ENCODE measurements at places on chromosomes 12 and 14. TPM values are rescaled to one million over a fixed set of nuclear protein-coding genes. Genes with fewer than 3 reads are reported as not detected.
A peak's percentile ranks its signal among the peaks of the same experiment; 100 is the strongest.

Gene DBX2
- total RNA-seq, result not detected

Gene USP5
- total RNA-seq, result 108 TPM

DNA sequence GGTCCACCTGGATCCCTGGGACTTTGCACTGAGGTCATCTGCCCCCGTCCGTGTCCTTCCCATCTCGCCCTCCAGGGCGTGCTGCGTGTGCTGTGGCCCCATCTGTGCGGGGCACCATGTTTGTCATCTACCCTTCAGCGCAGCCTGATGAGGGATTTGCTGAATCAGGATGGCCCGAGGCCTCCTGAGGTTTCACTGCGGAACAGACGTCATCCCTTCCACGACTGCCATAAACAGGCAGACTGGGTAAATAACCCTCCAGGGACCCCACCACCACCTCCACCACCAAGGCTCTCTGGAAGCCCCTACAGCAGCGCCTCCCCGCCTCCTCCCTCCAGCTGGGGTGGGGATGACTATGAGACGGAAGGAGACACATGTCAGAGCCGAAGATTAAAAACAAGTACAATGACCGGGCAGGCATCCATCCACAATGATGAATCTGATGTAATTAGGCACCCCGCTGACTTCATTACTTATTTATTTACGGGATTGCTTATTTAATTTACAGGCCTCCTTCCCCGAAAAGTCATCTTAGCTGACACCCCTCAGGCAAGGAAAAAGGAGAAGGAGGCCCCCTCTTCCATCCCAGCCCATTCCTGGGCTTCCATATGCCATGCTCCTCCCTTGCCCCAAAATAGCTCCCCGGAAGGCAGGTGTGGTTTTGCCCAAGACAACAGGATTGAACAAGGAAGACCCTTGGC, 39.4 kb downstream of the NCOR2 start:
- no peak for DNase-seq

DNA sequence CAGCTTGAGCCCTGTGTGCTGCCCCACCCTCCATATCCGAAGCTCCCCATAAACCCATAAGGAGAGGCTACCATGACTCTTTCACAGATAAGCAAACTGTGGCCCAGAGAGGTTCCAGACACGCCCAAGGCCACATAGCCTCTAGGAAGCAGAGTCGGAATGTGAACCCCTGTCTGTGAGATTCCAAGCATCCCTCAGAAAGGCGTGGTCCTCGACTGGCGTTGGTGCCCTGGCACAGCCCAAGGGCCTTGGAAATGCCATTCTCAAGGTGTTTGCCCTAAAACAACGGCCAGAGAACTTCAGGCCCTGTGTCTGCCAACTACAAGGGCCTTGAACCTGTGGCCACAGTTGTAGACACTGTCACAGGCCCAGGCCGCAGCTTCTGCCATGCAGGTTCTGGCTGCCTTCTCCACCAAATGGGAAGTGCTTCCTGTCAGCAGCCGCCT, 8.5 kb upstream of the DIO3 start:
- DNase-seq, result no peak

GRCh38 chr14:90728951-90729350, 87.3 kb downstream of the TTC7B start:
- DNase-seq, result no peak

GRCh38 chr12:65640489-65640901, 183.8 kb upstream of the HMGA2 start:
- DNase-seq, result no peak

- DNase-seq, result no peak
Observed at GRCh38 chr12:92065639-92066038, 80.0 kb downstream of the BTG1 start.

DNA sequence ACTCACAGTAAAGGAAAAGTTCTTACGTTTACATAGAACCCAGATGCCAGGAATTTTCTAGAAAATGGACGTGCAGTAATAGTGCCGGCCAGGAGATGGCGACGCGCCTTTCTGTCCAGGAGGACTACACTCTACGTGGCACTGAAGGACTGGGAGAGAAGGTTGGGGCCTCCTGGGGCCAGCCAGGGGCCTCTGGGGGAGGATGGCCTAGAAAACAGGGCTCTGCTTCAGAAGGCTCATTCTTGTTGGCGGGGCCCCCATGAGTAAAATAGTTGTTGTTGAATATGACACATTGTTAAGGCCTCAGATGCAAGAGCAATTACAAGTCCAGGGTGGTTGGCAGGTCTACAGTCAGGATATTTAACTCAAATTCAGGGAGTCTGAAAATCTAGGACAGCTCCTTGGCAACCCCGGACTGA, 120.1 kb upstream of the MAX start:
- DNase-seq, result peak; percentile 68

All from activated CD8-positive, alpha-beta T cell treated with anti-CD3 and anti-CD28 coated beads, Interleukin-2, amount 10 ng/mL, durations not matched to agents 7 days and 5 days (primary cell).